ENCODE measurements at places on chromosomes 2 and 18.
A peak's percentile ranks its signal among the peaks of the same experiment; 100 is the strongest.

- no peak for DNase-seq
Measured at GRCh38 chr2:30625276-30625675, 178.2 kb downstream of the LCLAT1 start.

DNA sequence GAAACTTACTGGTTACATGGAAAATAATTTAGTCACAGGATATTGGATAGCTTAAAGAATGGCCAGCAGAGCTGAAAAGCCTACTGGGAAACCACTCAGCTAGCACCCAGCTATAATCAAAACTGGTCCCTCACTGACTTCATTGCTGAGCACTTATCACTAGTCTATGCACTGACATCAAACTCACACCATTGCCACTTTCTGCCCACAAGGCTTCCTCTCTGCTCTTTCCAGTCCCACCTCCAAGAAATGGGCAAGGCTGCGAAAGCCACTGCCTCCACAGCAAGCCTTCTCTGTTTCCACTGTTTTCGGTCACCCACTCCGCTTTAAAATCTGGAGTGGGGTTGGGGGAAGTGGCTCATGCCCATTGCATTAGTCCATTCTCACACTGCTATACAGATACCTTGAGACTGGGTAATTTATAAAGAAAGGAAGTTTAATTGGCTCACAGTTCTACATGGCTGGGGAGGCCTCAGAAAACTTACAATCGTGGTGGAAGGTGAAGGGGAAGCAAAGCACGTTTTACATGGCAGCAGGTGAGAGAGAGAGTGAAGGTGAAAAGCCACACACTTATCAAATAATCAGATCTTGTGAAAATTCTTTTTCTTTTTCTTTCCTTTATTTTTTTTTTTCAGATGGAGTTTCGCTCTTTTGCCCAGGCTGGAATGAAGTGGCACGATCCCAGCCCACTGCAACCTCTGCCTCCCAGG is 77.0 kb upstream of the CERS6 start:
- peak; percentile 42 for DNase-seq

DNA sequence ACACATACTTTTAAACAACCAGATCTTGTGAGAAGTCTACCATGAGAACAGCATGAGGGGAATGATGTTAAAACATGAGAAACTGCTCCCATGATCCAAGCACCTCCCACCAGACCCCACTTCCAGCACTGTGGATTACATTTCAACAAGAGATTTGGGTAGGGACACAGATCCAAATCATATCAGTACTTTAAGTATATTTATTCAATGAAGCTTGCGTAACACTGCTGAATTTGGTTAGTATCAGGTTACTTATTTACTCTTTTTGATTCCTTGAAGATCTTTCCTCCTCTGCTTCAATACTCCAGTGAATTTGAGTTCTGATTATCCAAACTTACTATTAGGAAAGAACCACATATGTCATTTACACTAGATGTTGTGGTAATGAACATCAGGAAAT is 418.6 kb downstream of the PIK3C3 start:
- no peak for DNase-seq

DNA sequence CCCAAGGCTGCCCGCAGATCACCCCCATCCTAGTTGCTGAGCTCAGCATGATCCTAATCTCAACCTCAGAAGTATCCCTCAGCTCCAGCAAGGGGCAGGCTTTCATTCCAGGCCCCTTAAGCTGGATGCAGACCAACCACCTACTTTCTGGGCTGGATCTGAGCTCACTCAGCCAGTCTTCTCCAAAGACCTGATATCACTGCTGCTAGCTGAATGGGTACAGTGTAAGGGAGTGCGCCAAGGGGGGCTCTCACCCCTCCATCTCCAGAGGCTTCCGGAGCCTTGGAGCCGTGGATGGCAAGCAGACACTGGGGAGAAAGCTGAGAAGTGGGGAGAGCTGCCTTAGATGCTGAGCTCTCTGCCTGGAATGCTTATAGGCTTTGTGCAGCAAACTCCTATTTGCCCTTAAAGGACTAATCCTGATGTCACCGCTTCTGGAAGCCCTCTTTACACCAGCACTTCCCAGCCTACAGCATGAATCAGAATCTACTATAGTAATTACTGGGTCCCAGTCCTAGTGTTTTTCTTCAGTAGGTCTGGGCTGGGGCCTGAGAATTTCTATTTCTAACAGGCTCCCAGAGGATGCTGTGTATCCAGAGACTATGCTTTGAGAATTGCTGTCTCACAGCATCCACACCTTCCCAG is 31.0 kb downstream of the GYPC start:
- DNase-seq: no peak

DNA sequence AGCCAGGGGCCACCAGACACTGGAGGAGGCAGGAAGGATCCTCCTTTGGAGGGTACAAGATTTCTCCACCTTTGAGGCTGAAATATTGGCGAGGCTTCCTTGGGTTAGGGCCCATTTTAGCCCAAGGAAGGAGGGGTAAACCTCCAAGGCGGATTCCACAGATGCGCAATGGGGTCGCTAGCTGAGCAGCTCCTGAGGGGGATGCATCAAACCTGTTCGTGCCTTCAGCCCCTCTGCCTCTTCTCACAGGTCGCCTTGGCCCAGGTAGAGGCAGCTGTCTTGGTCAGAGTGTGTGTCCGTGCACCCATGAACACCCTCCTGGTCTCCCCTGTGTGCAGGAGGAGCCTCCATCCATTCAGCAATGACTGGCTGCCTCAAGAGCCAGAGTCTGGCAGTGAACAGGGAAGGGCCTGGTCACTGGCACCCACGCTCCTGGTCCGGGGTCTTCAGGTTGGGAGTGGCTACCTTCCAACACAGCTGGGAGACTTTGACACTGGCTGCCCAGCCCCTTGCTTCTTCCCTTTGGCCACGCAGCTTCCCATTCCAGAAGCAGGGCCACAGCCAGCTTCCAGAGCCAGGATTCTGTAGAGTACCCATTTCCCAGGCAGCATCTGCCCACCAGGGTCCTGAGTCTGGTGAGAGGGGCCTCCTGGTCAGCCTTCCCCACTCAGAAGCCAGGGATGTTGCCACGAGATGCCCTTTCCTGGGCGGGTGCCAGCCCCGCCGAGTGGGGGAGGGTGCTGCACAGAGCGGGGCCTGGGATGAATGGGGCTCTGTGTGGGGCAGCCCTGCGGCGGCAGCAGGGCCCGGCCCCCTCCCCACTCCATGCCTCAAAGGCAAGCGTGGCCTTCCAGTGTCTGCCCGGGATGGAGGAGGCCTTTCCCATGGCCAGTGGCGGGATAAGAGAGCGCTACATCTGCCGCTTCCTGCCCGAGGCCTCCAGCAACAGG is 95.8 kb upstream of the GPC1 start:
- no peak for DNase-seq

DNA sequence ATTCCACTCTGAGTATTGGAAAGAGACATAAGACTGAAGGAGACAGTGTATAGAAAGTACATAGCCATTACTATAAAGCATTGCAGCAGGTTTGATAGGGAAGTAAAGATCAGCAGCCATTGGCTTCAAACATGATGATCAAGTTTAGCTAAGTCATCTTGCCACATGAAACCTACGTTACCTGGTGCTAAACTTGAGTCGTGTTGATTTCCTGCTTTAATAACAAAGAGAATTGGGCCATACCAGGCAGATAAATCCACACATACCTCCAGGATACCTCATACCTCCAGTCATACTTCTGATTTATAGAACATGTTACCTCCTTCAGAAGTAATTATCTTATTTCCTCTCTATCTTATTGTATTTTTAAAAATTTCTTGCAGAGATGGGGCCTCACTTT is 10.3 kb upstream of the KYNU start:
- DNase-seq: no peak

GRCh38 chr2:165144315-165144714 is 59.5 kb downstream of the SCN3A start:
- no peak for DNase-seq

GRCh38 chr2:57543211-57543610 is 503.4 kb upstream of the VRK2 start:
- no peak for DNase-seq

GRCh38 chr2:197245829-197246804 is 64.5 kb downstream of the ANKRD44 start:
- DNase-seq: no peak

DNA sequence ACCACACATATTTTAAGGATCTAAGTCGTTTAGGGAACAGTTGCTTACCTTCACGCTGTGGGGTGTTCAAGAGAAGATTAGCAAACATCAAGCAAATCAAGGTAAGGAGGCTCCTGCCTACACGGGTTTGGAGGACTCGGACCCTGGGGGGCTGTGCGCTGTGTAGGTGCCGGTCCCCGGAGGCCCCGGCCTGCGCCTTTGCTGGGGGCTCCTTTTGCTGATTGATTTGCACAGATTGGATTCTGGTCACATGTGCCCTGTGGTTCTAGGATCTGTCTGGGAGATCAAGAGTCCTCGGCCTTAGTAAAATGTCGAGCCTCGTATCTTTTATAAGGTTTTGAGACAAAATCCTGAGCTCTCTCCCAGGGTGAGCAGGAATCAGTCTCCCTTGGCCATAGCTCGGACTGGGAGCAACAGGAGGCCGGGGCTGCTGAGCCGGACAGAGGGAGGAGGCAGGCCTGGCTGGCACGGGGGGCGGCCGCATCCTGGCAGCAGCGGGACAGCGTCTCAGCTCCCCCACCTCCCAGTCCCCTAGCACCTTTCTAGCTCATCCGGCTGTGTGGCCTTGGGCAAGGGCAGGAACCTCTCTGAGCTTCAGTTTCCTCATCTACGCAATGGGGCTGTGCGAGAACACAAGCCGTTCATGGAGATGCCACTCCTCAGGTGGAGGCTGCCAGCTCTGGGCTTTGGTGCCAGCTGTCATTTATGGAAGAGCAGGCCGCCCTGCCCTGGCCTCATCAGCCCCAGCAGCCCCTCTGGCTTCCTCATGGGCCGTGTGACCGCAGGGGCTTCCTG is 147.2 kb downstream of the MBP start:
- no peak for DNase-seq

DNA sequence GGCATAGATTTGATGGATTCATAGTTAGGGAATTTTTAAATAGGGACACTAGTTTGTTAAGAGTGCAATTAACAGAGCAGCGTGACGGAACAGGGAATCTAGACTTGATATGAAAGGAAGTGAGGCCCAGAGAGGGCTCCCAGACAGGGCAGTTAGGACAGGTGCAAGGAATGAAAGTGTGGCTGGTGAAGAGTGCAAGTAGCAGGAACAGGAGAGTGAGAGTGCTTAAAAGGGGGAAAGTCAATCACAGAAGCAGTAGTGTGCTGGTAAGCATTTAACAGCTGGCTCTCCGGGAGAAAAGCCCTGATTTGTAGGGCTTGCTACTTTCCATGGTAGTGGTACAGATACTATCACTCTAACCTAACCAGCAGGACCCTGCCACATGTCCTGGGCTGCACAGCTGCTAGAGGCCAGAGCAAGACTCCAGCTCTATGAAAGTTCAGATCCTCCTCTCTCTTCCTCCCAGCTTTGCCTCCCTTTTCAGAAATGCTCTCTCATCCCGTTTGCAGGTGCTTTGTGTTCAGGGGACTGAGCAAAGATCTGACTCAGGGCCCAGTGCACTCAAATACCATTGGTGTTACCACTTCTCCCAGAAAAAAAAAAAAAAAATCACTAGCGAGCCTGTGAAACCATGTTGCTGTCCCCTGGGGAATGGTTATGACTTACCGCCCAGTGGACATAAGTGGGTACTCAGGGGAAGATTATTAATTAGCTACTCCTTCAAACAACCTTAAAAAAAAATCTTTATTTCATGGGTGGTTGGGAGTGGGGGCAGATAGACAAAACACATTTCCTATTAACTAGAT is 18.1 kb upstream of the GCFC2 start:
- DNase-seq: no peak

DNA sequence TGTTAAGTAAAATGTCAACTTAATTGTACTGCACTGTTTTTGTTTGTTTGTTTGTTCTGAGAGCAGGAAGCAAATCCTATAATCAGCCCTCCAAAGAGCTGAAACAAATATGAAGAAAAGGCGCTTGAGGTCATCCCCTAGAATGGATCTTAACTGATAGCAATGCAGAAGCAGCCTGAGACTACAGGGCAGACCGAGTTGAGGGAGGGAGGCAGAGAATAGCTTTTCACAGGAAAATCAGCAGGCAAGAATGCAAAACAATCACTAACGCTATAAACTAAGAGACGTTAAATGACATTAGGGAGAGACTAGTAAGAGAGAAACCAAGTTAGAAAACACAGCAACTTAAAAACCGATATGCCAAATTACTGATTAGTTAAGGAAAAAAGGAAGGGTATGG is 37.2 kb downstream of the GALNT1 start:
- DNase-seq: no peak

DNA sequence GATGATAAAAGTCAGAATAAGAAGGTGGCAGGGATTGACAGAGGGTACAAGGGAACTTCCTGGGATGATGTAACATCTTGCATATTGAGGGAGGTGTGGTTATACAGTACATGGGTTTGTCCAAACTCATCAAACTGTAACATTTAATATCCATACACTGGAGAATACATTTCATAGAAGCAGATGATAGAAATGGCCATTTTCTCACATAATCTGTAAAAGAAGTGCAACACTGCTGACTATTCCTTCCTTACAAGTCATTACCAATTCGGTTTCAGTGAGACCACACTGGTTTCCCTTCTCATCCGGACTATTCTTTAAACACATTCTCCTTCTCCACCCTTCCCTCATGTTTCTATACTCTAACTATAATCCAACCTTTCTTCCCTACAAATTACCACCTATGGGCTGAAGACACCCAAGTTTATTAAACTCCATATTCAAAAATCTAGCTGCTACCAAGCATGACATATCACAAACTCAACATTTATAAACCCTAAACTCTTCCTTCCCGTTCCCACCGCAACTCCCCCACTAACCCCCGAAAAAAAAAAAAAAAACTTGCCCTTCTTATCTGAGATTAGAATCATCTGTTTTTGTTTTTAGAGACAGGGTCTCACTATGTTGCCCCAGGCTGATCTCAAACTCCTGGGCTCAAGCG is 1.6 kb downstream of the COX7A2L start:
- peak; percentile 5 for DNase-seq

DNA sequence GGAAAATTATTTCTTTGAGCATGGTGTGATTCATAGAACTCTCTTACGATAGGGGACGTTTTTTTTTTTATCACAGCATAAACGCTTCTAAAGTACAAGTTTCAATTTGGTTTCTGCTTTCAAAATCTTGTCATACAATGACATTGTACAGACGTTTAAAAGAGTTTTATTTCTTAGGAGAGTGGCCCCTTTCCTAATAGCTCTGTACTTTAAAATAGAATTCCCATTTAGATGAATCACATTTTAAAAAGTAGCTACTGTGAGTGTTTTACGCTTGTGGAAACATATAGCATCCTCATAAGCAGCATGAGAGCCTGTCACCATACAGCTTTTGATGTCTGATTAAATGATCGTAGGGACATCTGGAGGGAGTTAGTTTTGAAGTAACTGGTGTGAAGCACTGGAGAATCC is 510.9 kb downstream of the PARD3B start:
- no peak for DNase-seq

GRCh38 chr18:59767732-59768131 is 70.5 kb upstream of the CCBE1 start:
- no peak for DNase-seq

DNA sequence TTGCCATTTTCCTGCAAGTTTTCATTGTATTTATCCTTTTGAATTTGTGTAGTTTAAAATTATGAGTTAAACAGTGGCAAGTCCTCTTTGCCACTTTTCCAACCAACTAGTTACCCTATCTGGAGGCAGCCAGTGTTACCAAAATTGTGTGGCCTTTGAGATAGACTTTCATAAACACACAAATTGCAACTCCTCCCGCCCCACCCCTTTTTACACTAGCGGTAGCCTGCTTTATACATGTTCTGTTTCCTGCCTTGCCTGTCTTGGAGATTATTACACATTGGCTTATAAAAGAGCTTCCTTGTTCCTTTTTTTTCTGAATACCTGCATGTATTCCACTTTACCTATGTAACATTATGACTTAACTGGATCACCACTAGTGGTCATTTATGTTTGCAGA is 56.5 kb downstream of the RPIA start:
- DNase-seq: no peak

GRCh38 chr2:142082368-142082767 is 48.4 kb downstream of the LRP1B start:
- DNase-seq: no peak

Measured in CD4-positive, alpha-beta T cell treated with Interleukin-10 for 1 hour (primary cell).